Spleen (tissue), 13 donors: ENCODE measurements at places on chromosomes 1 and 21. TPM values are rescaled to one million over a fixed set of nuclear protein-coding genes. Genes with fewer than 3 reads are reported as not detected.

Gene CLIC4
- 99.6 TPM for total RNA-seq

GRCh38 chr21:41411449-41412089, 14.5 kb upstream of the MX1 start:
- no peak for DNase-seq

- no peak for DNase-seq
These were observed 31.4 kb upstream of the LEPR start for GRCh38 chr1:65388908-65389695.

Gene SELE
- total RNA-seq, result 0.40 TPM

GRCh38 chr1:18955441-18956192, 859 bp downstream of the IFFO2 start:
- DNase-seq, result peak; percentile 92
